EL (cell line): ENCODE measurements at places on chromosomes 7 and 10.
A peak's percentile ranks its signal among the peaks of the same experiment; 100 is the strongest.

GRCh38 chr10:132631338-132631735, 93.8 kb downstream of the INPP5A start:
- DNase-seq, result no peak

DNA sequence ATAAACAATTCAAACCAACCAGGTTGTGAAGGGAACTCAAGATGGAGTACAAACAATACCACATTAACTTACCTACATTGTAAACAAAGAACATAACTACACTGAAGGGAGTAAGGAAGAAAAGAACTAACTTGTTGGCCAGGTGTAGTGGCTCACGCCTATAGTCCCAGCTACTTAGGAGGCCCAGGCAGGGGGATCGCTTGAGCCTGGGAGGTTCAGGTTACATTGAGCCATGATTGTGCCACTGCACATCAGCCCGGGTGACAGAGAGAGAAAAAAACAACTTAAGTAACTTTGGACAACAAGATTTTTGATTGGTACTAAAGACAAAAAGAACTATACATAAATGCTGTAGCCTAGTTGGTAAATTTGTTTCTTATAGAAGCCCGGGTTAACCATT, 68.8 kb downstream of the TRIL start:
- no peak for DNase-seq

GRCh38 chr10:63094405-63094804, 38.7 kb upstream of the NRBF2 start:
- no peak for DNase-seq

DNA sequence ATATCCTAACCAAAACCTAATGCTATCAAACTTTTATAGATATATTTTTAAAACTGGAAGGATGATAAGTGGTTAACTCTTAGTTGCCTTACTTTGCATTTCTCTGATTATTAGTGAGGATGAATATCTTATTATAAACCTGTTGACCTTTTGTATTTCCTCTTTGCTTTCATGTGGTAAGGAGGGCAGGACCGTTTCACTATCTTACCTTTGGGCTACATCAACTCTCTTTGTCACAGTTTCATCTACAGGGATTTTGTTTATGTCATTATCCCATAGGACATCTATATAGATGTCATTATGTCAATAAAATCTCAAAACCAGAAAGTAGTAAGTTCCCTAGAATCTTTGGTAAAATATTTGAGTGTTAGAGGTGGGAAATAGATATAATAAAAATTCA, 219.3 kb downstream of the THSD7A start:
- no peak for DNase-seq

DNA sequence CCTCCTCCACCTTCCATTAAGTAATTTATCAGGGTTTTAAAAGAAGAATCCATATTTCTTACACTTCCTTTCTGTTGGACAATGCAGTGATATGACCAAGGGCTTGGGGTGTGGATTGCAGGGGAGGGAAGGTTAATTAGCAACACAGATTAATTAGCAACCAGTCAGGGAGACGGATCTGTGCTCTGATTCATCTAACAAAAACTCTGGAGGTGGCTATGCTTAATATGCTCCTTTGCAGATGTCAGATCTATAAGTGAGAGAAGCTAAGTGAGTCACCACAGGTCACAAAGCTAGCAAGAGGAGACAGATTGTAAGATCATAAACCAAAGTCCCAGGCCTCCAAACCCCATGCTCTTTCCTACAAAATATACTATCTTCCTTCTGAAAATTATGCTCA, 178.8 kb upstream of the ITGB1 start:
- peak; percentile 83 for DNase-seq
